Left renal cortex interstitium (tissue), 4 donors: ENCODE measurements at places on chromosomes 6 and 20. TPM values are rescaled to one million over a fixed set of nuclear protein-coding genes. Genes with fewer than 3 reads are reported as not detected.
A peak's percentile ranks its signal among the peaks of the same experiment; 100 is the strongest.

Gene ENPP5
- 18.4 TPM for polyA plus RNA-seq

Gene PNLDC1
- polyA plus RNA-seq = 0.24 TPM

Gene CST4
- not detected for polyA plus RNA-seq

Gene OPRM1
- polyA plus RNA-seq = 0.09 TPM

Gene RBPJL
- not detected for polyA plus RNA-seq

Gene CDH22
- polyA plus RNA-seq = not detected

DNA sequence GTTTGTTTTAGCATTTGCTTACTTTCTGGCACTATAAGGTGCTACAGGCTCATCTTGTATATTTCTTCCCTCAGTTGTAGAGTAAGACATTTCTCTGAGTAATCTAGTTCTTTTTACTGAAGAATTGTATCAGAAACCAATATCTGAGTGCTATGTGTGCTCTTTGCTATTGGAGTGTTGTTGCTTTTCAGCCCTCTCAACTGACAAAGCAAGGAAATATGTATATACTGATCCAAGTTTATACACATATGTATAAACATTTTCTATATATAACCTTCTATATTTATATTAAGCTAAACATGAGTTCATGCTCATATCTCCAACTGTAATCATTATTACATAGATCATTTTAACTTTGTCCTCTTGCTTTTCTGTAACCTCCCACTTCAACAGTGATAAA is 405.7 kb downstream of the RFPL4B start:
- no peak for DNase-seq

- DNase-seq = no peak
Observed at GRCh38 chr20:59774921-59775686, 158.3 kb downstream of the SYCP2 start.

DNA sequence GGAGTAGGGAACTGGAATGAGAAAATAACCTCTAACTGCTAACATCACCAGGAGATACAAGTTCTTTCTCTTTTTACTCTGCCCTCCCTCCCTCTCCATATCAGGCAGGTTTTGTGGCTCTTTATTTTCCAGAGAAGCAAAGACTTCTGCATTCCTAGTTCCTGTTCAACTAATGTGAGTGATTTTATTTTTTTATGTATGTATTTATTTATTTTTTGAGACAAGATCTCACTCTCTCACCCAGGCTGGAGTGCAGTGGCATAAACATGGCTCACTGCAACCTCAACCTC is 6.0 kb upstream of the IER3 start:
- no peak for DNase-seq

GRCh38 chr6:130143709-130144108 is 79.0 kb downstream of the SAMD3 start:
- no peak for DNase-seq

DNA sequence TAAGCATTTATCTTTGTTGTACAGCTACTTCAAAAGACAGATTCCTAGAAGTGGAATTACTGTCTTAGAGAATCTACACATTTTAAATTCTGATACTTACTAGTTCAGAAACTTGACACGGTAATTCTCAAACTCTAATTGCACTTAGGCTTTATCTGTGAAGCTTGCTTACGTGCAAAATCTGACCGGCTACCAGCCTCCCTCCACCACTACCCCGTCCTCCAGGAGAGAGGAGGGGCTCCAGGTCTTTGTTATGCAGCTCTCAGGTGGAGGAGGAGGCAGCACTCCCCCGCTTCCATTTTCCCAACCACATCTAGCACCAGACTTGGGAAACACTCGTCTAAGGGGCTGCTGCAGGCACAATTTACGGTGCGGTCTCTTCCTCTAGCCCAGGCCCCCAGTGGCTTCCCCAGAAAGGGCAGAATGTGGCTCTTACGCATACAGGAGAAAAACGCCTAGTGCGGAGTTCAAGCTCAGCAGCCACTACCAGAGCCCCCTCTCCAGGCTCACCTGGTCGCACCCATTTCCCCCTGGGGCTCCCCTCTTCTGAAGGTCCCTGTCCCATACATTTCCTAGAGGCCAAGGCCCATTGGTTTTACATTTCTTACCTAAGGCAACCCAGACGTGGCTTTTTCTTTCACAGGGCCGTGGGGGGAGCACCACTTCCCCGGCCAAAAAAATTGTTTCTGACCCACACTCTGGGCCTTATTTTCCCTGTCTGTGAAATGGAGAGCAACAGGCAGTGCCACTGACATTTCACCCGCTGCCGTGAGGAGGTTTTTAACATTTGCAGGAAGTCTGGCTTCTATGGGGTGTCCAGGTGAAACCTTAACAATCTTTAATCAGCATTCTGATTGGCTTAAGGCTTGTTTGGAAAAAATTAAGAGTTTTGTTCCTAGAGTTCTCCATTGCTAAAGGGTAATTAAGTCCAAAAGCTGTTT is 1.6 kb upstream of the TGIF2 start:
- peak; percentile 60 for DNase-seq

DNA sequence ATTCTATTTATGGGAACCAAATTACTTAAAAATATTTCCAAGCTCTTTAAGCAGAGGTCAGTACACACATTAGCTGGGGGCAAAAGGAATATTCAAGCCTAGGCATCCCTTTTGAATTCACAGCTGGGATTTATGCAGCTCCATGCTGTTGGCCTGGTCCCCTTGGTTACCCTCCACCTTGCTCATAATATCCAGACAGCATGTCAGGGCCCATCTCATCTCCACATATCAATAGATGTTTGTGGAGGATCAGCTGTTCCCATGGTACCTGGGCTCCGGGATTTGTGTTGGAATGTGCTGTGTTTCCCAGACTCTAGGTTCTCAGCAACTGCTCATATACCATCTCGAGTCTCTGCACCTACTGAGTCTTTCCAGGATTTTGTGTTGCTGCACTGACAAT is 534.8 kb downstream of the BMP2 start:
- DNase-seq = no peak

DNA sequence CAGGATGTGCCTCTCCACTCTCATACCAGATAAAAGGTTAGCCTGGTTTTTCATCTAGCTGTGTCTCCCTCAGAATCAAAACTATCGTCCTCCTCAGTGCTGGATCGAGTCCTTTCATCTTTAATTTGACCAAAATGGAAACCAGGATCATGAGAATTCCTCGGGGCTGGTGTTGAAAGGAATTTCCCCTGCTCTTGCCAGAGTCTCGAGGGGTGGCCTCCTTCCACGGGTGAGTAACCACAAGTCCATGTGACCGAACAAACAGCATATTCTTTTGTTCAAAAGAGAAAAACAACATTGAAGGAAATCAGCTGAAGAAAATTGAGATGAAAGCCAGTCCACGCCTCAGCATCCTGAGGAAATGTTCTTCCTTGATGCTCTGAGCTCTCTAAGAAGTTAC is 165.9 kb upstream of the CDYL start:
- DNase-seq = no peak

DNA sequence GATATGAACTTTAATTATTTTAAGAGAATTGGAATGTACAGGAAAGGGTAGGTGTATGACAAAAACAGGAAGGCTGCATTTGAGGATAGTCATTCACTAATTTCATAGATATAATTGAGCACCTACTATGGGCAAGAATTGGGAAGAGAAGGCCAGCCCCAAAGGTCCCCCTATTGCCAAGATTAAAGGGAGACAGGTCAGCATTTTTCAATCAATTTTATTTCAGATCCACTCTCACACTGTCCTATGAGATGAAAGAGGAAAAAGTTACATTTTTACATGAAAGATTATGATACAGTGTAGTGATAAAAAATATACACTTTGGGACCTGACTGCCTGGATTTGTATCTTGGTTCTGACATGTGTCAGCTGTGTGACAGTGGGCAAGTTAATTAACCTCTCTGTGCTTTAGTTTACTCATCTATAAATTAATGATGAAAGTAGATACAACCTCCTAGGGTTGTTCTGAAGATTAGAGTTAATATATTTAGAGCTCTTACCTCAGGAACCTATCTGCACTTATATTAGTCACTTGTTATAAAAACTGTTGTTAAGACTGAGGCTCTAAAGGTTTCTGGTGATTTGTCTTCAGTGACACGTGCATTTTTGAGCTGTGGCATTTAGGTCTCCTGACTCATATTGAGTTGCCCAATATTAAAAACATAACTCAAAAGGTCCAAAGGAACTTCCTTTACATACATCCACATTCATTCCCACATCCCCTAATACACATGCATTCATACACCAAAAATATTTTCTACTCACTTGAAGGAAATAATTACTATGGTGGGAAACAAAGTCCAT is 45.7 kb downstream of the SCGN start:
- DNase-seq = no peak

DNA sequence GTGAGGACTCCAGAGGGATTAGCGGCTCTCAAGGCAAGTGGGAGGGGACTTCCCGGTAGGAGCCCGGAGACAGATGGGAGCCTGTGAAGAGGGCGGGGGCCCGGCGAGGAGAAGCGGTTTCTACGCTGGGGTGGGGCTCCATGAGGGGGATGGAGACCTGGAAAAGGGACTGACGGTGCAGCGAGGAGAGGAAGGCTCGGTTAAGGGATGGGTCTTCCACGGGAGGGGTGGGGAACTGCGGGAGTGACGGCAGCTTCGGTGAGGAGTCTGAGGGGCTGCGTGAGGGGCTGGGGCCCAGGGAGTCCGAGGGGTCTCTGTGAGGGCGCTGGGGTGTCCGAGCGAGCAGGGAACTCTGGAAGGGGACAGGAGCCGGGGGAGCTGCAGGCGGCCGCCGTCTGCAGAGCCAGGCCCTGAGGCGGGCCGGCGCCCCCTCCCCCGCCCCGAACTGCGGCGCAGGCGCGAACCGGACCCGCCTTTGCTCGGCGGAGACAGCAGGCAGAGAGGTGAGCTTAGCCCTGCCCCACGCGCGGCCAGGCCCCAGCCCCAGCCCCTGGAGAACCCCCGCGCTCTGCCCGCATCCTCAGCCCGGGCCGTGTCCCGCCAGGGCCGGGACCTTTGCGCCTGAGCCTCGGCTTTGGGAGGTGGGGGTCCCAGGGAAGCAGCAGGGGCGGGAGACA is at the start of gene NRSN2:
NRSN2 (plus strand) TSS at position 472 of the 677 bp plus-strand sequence. CDS start 2,533 bp downstream, outside the sequence.
- no peak for DNase-seq

- no peak for DNase-seq
Observed at GRCh38 chr6:114874410-114874809, 531.6 kb upstream of the HS3ST5 start.

DNA sequence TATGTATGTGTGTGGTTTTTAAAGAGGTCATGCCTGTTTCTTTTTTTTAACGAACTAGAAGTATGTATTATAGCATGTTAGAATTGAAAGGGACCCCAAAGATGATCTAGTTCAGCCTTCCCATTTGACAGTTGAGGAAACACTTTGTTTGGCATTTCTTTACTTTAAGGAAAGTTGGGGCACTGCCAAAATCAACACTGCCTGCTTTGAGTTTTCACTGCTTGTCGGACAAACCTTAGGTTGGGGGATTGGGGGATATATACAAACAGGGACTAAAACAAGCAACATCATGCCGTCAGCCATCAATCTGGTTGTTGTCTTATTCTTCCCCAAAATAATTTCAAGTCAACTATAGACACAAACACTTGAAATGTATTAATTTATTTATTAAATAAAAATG is 14.1 kb upstream of the CALHM6 start:
- no peak for DNase-seq

DNA sequence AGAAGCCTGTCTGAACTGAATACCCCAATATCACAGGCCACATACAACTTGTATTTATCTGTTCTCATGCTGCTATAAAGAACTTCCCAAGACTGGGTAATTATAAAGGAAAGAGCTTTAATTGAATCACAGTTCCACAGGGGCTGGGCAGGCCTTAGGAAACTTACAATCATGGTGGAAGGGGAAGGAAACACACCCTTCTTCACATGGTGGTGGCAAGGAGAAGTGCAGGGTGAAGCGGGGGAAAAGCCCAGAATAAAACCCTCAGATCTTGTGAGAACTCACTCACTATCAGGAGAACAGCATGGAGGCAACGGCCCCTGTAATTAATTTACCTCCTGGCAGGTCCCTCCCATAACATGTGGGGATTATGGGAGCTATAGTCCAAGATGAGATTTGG is 50.3 kb upstream of the FNDC1 start:
- no peak for DNase-seq

DNA sequence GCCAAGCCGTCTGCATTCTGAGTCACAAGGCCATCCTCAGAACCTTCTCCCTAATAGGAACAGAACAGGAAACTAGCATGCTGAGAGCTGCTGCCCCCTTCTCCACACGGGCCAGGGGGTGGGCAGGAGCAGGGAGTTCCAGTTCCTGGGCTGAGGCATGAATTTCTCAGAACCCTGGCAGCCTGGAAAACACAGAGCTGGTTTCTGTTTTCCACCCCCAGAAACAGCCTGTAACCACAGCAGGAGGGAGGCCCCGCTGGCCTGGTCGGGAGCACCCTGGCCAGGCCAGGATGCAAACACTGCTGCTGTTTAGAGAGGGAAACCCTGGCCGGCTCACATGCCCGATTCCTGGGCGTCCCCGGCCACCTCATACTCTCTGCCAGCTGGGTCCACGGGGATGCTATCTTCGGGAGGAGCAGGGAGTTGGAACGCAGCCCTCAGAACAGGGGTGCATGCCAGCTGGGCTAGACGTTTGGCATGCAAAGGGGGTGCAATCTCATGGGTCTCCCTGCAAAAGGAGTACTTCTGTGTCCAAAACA is 130.1 kb downstream of the NFATC2 start:
- no peak for DNase-seq

DNA sequence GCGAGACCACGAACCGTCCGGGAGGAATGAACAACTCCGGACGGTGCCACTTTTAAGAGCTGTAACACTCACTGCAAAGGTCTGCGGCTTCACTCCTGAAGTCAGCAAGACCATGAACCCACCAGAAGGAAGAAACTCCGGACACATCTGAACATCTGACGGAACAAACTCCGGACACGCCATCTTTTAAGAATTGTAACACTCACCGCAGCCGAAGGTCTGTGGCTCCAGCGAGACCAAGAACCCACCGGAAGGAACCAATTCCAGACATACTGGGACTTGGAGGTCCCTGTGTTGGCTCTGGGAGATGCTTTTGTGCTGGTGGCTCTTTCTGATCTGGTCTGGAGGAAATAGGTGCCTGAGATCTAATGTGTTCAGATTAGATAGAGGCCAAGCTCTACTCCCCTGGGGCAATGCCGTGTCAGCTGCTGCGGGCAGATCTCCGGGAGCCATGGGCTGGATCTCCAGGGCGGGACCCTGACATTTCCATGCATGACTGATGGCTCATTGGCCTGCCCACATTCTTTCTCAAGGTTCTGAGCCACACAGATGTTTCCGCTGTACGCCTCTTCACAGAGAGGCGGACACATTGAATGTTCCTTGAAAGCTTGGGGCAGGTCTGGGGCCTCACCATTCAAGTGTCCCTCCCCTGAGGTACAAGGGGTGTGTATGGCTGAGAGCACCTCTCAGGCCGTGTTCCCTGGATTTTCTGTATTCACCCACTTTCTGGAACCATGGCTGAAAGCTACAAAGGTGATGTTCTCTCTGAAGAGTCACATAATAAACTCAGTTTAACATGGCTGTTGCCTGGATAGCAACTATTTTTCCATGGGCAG is 29.3 kb downstream of the GMPR start:
- no peak for DNase-seq

GRCh38 chr6:38221251-38221650 is 401.7 kb downstream of the ZFAND3 start:
- DNase-seq = no peak
